Suprapubic skin (tissue), 4 donors: ENCODE measurements at places on chromosomes 12 and 14. TPM values are rescaled to one million over a fixed set of nuclear protein-coding genes. Genes with fewer than 3 reads are reported as not detected.

GRCh38 chr12:93939641-93940325 is 208.6 kb upstream of the PLXNC1 start:
- H3K4me1 ChIP-seq = no peaks in the 10 kb centered on the region
- no peaks in the 10 kb centered on the region for H3K27me3 ChIP-seq
- no peaks in the 10 kb centered on the region for H3K36me3 ChIP-seq
- H3K27ac ChIP-seq = no peak overlapping the region
- no peak overlapping the region for H3K4me3 ChIP-seq
- DNase-seq = no peak

DNA sequence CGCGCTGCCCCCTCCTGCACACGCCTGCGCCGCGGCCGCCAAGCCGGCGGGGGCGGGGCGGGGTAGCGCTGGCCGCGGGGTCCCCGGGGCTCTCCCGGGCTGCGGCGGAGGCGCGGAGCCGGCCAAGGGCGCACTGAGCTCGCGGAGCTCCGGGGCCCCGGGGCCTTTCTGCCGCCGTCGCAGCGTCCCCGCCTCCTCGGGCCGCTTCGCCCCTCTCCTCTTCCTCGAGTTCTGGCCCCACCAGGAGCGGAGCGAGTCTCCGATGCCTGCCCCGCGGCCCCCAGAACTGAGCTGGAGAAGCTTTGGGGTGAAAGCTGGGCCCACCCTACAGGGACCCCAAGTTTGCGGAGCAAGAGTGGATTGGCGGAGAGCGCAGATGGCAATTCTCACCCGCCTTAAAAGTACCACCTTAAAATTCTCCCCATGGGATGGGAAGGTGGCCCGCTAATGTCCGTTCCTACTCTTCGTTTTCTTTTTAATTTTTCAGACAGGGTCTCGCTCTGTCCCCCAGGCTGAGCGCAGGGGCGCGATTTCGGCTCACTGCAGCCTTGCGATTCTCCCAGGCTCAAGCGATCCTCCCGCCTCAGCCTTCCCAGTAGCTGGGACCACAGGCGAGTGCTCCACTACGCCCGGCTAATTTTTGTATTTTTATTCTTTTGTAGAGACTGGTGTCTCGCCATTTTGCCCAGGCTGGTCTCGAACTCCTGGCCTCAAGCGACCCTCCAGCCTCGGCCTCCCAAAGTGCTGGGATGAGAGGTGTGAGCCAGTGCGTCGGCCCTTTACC is 129.6 kb downstream of the NDUFA12 start:
- H3K36me3 ChIP-seq = no peaks in the 10 kb centered on the region
- no peak overlapping the region for H3K27ac ChIP-seq
- peaks cover 58% of the 10 kb centered on the region for H3K27me3 ChIP-seq
- H3K4me1 ChIP-seq = peaks cover 26% of the 10 kb centered on the region
- no peak for DNase-seq

GRCh38 chr14:62126879-62127478 is 364.8 kb downstream of the SNAPC1 start:
- H3K27me3 ChIP-seq = peaks cover 25% of the 10 kb centered on the region
- peaks cover 5% of the 10 kb centered on the region for H3K4me1 ChIP-seq
- H3K4me3 ChIP-seq = no peak overlapping the region
- no peaks in the 10 kb centered on the region for H3K36me3 ChIP-seq
- no peak overlapping the region for H3K27ac ChIP-seq

DNA sequence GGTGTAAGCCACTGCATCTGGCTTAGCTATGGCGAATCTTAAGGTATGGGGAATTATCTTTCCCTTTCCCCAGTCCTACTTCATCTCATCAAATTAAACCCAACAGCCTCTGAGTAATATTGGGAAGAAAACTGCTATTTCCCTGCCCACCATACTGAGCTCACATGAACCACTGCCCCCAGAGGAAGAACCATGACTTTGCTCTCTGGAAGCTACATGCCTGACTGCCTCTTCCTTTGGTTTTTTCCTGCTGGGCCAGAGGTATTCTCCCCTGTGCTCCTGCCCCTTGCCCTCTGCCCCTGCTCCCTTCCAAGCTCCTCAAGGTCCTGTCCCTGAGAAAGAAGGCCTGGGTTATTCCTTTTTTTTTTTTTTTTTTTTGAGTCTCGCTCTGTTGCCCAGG is 15.2 kb downstream of the RILPL2 start:
- H3K4me3 ChIP-seq = no peak overlapping the region
- no peak for DNase-seq
- no peak overlapping the region for H3K27ac ChIP-seq
- peaks cover 32% of the 10 kb centered on the region for H3K36me3 ChIP-seq
- no peaks in the 10 kb centered on the region for H3K27me3 ChIP-seq

DNA sequence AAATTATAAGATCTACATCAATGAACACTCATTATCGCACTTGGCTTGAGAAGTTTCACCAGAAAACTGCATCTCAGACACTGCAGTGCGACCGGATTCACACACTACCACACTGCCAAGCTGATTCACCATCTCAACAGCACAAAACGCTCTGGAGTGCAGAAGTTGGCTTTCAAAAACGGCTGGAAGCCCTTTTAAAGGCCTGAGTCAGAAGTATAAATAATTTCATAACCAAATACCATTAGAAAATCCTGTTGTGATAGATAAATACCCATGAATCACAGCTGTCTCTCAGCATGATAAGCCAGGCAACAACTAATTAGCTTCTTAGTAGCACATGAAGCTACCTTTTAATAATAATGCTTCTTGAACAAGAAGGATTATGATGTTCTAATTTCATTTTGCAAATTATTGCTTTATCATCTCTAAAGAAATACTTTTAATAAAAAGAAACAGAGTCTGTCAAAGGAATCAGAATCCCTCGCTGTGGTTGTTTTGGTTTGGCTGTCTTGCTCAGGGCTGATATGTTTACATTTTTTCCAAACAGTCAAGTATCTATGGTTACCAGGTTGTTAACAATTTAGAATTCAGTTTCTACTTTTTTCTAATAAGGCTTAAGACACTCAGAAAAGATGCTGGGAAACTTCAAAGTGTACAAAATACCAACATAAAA is 51.2 kb downstream of the SLC2A13 start:
- H3K27me3 ChIP-seq = no peaks in the 10 kb centered on the region
- peaks cover 11% of the 10 kb centered on the region for H3K4me1 ChIP-seq
- H3K27ac ChIP-seq = peak overlapping the region; percentile 2
- no peak for DNase-seq
- no peaks in the 10 kb centered on the region for H3K36me3 ChIP-seq

- peaks cover 12% of the 10 kb centered on the region for H3K4me1 ChIP-seq
- no peak for DNase-seq
- H3K4me3 ChIP-seq = no peak overlapping the region
- no peak overlapping the region for H3K27ac ChIP-seq
- peaks cover 16% of the 10 kb centered on the region for H3K36me3 ChIP-seq
- no peaks in the 10 kb centered on the region for H3K27me3 ChIP-seq
Observed at GRCh38 chr14:71721791-71722190, 210.4 kb upstream of the RGS6 start.

DNA sequence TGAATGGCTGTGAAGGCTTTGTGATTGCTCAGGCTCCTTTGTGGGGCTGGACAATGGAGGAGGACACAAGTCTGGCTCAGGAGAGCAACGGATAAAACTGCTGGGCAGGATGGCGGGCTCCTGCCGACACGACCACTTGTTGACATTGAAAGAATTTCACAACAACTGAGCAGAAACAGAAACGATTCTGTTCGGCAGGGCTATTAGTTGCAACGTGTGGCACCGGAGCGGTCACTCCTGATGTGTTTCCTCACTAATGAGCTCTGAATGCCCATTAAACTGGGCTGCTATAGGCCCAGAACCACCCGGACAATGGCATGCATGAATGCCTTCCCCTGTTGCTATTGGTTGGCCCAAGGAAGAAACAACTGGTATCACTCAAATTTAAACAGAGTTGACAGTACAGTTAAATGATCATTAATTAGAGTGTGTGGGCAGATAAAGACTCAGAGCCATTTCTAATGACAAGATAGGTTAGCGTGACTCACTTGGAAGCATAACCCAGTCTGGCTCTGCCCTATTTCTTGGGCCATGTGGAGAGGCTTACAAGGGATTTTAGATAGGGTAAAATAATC is 142.9 kb downstream of the ASCL1 start:
- H3K4me1 ChIP-seq = no peaks in the 10 kb centered on the region
- no peaks in the 10 kb centered on the region for H3K36me3 ChIP-seq
- no peaks in the 10 kb centered on the region for H3K27me3 ChIP-seq
- H3K27ac ChIP-seq = no peak overlapping the region

- H3K36me3 ChIP-seq = peaks cover 20% of the 10 kb centered on the region
- peaks cover 45% of the 10 kb centered on the region for H3K4me1 ChIP-seq
Observed at GRCh38 chr12:6547987-6548386, 7.9 kb downstream of the IFFO1 start.

Gene CDKN1B
- total RNA-seq = 37.8 TPM

Gene SYCP3
- total RNA-seq = 0.24 TPM

Gene ASCL1
- not detected for total RNA-seq

Gene TMEM121
- total RNA-seq = 1.7 TPM

Gene MOAP1
- total RNA-seq = 18.2 TPM
